ENCODE measurements at places on chromosomes 4 and X. TPM values are rescaled to one million over a fixed set of nuclear protein-coding genes. Genes with fewer than 3 reads are reported as not detected.

GNRHR gene
- polyA plus RNA-seq, result 0.45 TPM

TLR2 gene
- 1.8 TPM for polyA plus RNA-seq

DNA sequence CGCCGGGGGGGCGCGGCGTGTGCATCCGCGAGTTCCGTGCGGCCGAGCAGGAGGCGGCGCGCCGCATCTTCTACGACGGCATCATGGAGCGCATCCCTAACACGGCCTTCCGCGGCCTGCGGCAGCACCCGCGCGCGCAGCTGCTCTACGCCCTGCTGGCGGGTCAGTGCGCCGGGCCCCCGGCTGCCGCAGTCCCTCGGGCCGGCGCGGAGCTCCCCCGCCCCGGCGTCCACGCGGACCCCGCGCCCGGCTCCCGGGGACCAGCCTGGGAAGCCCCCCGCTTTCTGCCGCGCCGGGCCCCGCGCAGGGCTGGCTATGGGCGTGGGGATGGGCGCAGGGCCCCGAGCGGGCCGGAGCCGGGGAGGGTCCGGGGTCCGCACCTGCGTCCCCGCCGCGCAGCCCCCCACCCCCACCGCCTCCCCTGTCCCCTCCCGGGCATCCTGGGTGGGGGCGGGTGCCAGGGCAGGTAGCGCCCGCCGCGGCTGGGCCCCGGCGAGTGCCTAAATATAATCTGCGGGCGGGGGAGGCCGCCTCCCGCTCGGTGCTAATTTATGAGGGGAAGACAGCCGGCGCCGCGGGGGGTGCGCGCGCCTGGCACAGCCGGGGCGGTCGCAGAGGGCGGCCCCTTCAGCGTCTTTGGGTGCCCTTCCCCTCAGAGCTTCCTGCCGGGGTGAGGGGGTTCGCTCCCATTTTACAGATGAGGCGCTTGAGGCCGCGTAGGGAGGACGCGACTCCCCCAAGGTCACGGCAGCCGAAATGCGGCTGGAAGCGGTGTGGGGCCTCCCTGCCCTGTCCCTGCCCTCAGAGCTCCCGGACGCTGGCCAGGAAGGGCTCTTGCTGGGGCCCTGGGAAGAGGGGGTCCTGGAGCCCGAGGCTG lies 837 bp downstream of the NAT8L start:
- DNase-seq, result no peak

GRCh38 chrX:109685656-109686078 lies 47.4 kb downstream of the ACSL4 start:
- DNase-seq, result no peak

GRCh38 chrX:10576777-10577447 lies 43.5 kb downstream of the MID1 start:
- no peak for DNase-seq

DNA sequence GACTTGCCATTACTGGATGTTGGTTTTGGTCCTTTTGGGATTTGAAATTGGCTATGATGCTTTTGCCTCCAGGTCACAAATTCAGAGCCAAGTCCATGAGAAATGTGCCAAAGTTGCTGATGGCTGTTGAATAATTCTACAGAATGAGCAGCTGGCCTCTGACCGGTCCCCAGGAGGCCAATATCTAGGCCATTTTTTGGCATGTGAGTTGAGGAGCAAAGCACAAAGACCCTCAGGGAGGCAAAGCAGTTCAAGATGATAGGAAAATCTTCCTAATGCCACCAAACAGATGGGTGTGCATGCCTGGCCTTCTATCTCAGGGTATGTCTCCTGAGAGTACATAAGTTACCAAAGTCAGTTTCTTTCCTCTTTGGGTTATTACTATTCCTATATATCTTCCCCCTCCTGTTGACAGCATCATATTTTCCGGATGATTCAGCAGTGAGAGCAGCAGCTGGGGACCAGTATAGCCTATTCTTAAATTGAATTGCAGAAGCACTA lies 44.4 kb downstream of the SEL1L3 start:
- no peak for DNase-seq

H2BW2 gene
- not detected for polyA plus RNA-seq
